GM12892 (cell line): ENCODE measurements at places on chromosomes 3 and 15.

- DNase-seq = no peak
These were observed 28.5 kb downstream of the NR2F2 start for GRCh38 chr15:96358821-96359615.

GRCh38 chr15:58472821-58473581 lies 41.2 kb downstream of the LIPC start:
- no peak for DNase-seq

DNA sequence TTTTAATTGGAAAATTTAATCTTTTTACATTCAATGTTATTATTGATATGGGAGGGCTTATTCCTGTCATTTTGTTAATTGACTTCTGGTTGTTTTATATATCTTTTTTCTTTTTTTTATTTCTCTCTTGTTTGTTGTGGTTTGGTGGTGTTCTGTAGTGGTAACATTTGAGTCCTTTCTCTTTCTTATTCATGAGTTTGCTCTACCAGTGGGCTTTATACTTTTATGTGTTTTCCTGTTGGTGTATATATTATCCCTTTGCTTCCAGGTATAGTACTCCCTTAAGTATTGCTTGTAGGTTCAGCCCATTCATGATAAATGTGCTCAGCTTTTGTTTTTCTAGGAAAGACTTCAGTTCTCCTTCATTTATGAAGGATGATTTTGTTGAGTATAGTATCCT lies 57.6 kb downstream of the GALK2 start:
- no peak for DNase-seq

DNA sequence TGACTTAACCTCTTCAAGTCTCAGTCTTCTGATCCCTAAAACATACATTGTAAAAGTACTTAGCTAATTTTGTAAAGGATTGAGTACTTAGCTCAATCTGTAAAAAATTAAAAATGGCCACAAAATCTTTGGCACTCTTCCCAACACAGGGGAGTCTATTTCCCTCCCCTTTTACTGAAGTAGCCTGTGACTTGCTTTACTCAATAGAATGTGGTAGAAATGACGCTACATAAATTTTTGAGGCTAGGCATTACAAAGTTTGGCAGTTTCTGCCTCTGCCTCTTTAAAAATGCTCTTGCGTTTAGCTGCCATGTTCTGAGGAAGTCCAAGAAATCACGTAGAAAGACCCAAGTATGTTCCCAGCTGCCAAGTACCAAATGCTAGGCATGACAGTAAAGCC lies 80.2 kb downstream of the CBLB start:
- no peak for DNase-seq

DNA sequence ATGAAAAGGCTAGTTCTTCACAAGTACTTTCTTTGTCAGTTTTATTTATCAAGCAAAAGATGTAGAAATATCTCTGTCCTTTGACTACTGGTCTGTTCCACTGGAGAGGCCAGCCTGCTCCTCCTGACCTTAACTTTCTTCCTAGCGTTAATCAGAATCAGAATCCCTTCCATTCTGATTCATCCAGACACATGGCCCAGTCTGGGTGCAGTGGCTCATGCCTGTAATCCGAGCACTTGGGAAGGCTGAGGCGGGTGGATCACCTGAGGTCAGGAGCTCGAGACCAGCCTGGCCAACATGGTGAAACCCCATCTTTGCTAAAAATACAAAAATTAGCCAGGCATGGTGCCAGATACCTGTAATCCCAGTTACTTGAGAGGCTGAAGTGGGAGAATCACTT lies 32.0 kb upstream of the MANF start:
- DNase-seq = no peak

GRCh38 chr15:68553994-68554720 lies 24.6 kb upstream of the CORO2B start:
- no peak for DNase-seq

GRCh38 chr3:190058521-190059241 lies 62.0 kb downstream of the P3H2 start:
- DNase-seq = no peak

DNA sequence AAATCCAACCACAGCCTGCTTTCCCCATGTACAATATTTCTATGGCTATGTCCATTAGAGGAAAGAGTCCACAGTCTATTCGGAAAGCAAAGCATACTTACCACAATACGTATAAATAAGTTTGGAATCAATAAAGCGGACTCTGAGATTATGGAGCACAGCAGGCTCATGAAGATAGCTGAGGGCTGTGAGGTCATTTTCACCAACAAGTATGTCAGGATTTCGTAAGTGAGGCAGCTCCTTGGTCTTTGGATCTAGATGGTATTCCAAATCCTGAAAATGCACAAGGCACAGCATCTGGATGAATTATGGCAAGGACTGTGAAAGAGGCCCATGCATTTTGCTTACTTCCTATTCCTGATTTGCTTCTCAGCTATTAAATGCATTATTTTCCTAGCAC lies 100.4 kb downstream of the MYO5A start:
- no peak for DNase-seq

- no peak for DNase-seq
These were observed 850.3 kb upstream of the CADM2 start for GRCh38 chr3:84108442-84108971.

DNA sequence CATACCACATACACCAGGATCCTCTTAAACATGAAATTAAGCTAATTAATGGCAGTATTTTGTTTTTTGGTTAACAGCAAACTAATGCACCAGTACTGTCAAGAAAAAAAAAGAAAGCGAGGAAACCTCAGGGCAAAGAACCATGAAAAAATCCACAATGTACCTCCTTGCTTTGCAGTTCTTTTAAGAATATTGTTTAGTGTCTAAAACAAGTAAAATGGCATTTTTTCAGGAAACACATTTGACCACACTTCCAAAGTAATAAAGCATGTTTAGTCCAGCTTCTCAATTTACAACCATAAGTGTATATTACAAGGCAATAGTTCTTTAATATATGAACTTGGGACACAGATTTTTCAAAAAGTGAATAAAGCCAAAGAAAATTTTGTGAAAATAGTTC lies 26.6 kb downstream of the AAGAB start:
- no peak for DNase-seq

GRCh38 chr3:11455956-11456355 lies 183.8 kb downstream of the ATG7 start:
- DNase-seq = no peak

DNA sequence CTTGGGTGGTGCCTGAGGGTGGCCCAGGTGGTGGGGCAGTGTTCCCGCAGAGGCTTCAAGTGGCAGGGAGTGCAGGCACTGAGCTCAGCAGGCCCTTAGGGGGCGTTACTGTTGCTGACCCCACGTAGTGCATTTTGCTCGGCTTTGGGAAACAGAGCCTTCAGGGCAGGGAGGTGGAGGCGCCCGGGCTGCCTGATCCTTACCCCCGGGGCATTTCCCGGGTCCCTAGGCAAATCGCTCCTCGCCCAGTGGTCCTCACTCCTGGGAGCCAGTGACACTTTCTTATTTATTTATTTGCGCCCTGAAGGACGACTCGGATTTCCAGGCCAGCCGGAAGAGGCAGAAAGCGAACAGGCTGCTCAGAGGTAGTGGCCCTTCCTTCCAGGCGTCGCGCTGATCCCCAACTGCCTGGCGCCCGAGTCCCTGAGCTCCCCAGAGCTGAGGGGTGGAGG lies 10.1 kb upstream of the FOXB1 start:
- DNase-seq = no peak

DNA sequence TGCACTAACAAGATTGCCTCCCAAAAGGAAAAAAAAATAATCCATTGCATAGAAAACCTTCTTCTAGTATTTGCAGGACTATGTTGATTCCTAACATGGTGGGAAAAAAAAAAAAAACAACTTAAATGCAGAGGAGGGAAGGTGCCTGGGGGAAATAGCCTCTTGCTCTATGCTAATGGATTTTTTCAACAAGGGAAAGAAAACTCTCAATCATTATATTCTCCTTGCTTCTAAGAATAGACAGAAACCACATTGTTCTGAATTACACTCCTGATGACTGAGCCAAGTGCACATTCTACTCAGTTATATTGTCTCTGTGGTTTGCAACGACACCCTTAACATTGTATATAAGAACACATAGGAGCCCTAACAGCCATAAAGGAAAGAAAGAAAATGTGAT lies 760.2 kb downstream of the NAALADL2 start:
- DNase-seq = no peak
